ENCODE measurements at places on chromosomes 5 and 9. TPM values are rescaled to one million over a fixed set of nuclear protein-coding genes. Genes with fewer than 3 reads are reported as not detected.
A peak's percentile ranks its signal among the peaks of the same experiment; 100 is the strongest.

DNA sequence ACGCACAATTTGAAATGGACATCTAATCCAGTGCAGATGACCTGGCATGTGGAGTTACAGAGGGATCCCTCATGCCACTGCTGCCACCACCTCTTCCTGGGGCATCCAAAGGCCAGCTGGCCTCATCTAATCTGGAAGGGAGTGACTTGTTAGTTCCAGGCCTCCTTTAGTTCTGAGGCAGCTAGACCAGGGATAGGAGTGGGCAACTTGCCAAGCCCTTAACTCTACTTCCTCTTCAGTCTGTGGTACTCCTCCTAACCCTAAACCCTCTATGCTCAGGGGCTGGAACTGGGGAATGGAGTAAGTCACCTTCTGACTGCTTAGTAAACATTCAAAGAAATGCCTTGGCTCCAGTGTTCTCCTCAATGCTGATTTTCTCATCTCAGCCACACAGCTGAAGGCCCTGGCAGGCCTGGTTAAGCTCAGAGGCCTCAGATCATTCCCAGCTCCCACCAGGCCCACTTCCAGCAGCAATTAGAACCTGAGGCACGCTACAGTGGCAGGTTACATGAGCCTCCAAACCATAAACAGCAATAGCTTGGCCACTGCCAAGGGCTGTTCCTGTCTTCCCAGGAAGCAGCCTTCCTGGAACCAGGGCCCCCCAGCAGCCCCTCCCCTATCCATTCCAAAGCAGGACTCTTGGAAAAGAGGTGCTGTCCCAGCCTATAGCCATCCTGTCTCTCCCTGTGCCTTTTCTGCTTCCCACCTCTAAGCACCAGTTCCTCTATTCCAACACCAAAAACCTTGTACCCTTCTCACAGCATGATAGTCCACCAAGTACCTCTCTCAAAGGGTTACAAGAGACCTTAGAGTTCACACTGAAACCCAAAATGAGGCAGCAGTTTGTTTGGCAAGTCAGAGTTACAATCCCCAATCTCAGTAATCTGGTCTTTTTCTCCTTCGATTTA lies 2.0 kb downstream of the EIF4EBP3 start:
- H3K36me3 ChIP-seq: no peaks in the 10 kb centered on the region
- peak overlapping the region; percentile 92 for H3K27ac ChIP-seq
- H3K27me3 ChIP-seq: no peaks in the 10 kb centered on the region
- DNase-seq: no peak
- H3K4me3 ChIP-seq: no peak overlapping the region

DNA sequence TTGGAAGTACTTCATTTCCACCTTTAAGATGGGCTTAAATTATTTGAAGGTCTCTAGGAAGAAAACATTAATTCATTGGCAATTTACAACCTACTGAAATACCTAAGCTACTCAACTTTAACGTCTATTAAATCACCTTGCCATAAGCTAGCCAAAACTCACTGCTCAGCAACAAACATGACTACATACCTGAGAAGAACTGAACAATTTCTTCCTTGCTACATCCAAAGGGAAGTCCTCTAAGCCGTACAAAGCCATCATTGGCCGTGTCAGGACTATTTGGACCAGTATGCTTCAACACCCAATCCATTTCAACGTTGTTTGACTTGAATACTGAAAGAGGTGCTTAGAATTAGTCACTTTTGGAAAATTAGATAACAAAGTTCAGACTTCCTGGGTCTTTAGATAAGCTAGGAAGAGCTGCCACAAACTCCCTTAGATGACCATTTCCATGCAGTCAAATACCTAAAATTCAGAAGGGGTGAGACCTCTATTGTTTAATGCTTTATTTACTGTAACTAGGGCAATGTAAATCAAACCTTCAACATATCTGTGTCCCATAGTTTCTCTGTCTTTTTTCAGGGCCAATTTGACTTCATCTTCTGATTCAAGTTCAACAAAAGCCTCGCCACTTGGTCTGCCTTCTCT lies 2.6 kb downstream of the HNRNPH1 start:
- H3K36me3 ChIP-seq: peaks cover 58% of the 10 kb centered on the region
- no peaks in the 10 kb centered on the region for H3K27me3 ChIP-seq
- DNase-seq: no peak
- H3K4me1 ChIP-seq: no peaks in the 10 kb centered on the region
- no peak overlapping the region for H3K27ac ChIP-seq
- peak overlapping the region; percentile 96 for H3K4me3 ChIP-seq

The FGF10 gene
- 4.7 TPM for total RNA-seq

The MVB12B gene
- total RNA-seq: 19.7 TPM

DNA sequence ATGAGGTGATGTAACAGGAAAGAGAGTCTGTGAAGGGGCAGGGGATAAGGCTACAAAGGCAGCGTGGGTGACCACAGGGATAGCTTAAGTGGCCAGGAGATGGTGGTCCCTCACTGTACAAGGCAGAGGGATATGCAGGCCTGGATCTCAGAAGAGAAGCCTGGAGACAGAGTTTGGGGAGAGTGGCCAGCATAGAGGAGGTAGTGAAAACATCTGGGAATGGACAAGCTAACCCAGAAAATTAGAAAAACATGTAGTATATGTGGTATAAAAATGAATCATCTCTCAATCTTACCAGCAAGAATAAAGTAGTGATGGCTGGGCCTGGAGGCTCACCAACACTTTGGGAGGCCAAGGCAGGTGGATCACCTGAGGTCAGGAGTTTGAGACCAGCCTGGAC lies 349.2 kb upstream of the KLF4 start:
- no peaks in the 10 kb centered on the region for H3K27me3 ChIP-seq
- no peaks in the 10 kb centered on the region for H3K4me1 ChIP-seq
- DNase-seq: no peak
- no peak overlapping the region for H3K27ac ChIP-seq

GRCh38 chr5:142571371-142571770 lies 114.5 kb downstream of the FGF1 start:
- H3K36me3 ChIP-seq: no peaks in the 10 kb centered on the region
- no peak overlapping the region for H3K4me3 ChIP-seq
- H3K4me1 ChIP-seq: peaks cover 5% of the 10 kb centered on the region
- H3K27me3 ChIP-seq: no peaks in the 10 kb centered on the region

GRCh38 chr9:133470427-133470924 lies 8.4 kb downstream of the SLC2A6 start:
- no peak for DNase-seq
- no peaks in the 10 kb centered on the region for H3K27me3 ChIP-seq
- H3K4me1 ChIP-seq: peaks cover 5% of the 10 kb centered on the region
- H3K36me3 ChIP-seq: no peaks in the 10 kb centered on the region
- H3K4me3 ChIP-seq: no peak overlapping the region

The SPINK7 gene
- not detected for total RNA-seq

- H3K4me3 ChIP-seq: no peak overlapping the region
- no peak overlapping the region for H3K27ac ChIP-seq
- no peaks in the 10 kb centered on the region for H3K4me1 ChIP-seq
- no peaks in the 10 kb centered on the region for H3K27me3 ChIP-seq
- no peaks in the 10 kb centered on the region for H3K36me3 ChIP-seq
These were observed 59.2 kb downstream of the MTX3 start for GRCh38 chr5:79931866-79932265.

GRCh38 chr5:88967633-88968585 lies 84.9 kb upstream of the MEF2C start:
- H3K4me3 ChIP-seq: no peak overlapping the region
- H3K4me1 ChIP-seq: no peaks in the 10 kb centered on the region
- no peak overlapping the region for H3K27ac ChIP-seq
- no peak for DNase-seq
- H3K27me3 ChIP-seq: no peaks in the 10 kb centered on the region
- H3K36me3 ChIP-seq: no peaks in the 10 kb centered on the region

DNA sequence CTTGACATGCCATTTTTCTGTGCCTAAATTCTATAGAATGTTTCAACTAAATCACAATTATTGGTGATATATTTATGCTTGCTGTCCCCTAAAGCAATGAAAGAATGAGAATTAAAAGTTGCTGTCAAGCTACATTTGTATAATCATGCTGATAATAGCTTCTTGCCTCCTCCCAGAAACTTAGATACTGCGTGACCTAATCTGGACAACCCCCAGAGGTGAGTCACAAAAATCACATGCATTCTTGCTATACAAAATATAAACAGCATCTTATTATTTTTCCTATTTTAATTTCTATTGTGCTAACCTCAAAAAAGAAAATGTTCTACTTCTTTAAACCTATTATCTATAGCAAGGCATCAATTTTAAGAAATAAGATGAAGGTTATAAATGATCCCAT lies 995.8 kb upstream of the ACO1 start:
- H3K36me3 ChIP-seq: no peaks in the 10 kb centered on the region
- DNase-seq: no peak
- no peaks in the 10 kb centered on the region for H3K27me3 ChIP-seq
- H3K4me1 ChIP-seq: no peaks in the 10 kb centered on the region

DNA sequence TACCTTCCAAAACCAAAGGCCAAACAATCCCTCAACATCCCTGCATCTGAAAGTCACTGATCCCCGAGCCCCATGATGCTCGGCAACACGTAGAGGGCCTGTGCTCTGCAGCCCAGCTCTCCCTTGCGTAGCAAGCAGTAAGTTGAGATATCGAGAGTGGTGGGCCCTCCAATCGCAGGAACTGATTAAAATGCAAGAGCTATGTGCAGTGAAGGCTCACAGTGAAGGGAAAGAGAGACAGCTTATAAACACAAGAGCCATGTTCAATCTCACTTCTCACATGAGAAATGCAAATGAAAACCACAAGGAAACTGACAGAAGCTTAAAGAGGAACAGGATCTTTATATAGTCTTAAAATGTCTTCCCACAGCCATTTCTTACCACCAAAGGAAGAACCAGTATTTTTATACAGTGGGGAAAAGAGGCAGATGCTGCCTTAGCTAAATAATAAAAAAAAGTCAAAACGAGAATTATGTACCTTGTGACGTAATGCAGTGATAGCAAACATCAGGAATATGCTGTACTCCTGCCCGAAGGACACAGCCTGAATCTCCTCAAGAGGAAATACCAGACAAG lies 24.6 kb downstream of the TTF1 start:
- H3K4me1 ChIP-seq: peaks cover 18% of the 10 kb centered on the region
- peaks cover 75% of the 10 kb centered on the region for H3K36me3 ChIP-seq
- no peak for DNase-seq
- H3K27ac ChIP-seq: peak overlapping the region; percentile 73
- H3K27me3 ChIP-seq: no peaks in the 10 kb centered on the region
- H3K4me3 ChIP-seq: no peak overlapping the region

The LTC4S gene
- 12.4 TPM for total RNA-seq

GRCh38 chr5:11909471-11909870 lies 5.2 kb upstream of the CTNND2 start:
- no peaks in the 10 kb centered on the region for H3K4me1 ChIP-seq
- H3K36me3 ChIP-seq: no peaks in the 10 kb centered on the region
- H3K27ac ChIP-seq: no peak overlapping the region
- no peaks in the 10 kb centered on the region for H3K27me3 ChIP-seq
- H3K4me3 ChIP-seq: no peak overlapping the region
